ENCODE measurements at places on chromosomes 5 and 9. TPM values are rescaled to one million over a fixed set of nuclear protein-coding genes. Genes with fewer than 3 reads are reported as not detected.

IRX2 gene
- polyA plus RNA-seq, result not detected

EIF4E1B gene
- not detected for polyA plus RNA-seq

NSMF gene
- polyA plus RNA-seq, result 13.5 TPM

HSPB3 gene
- polyA plus RNA-seq, result not detected

FBXW2 gene
- 16.7 TPM for polyA plus RNA-seq

EPB41L4A gene
- polyA plus RNA-seq, result 3.7 TPM

CENPK gene
- polyA plus RNA-seq, result 1.1 TPM

PCDHB4 gene
- polyA plus RNA-seq, result 0.17 TPM

SLC6A3 gene
- polyA plus RNA-seq, result not detected

DENND1A gene
- polyA plus RNA-seq, result 10.1 TPM

NUTM2F gene
- polyA plus RNA-seq, result not detected

DNA sequence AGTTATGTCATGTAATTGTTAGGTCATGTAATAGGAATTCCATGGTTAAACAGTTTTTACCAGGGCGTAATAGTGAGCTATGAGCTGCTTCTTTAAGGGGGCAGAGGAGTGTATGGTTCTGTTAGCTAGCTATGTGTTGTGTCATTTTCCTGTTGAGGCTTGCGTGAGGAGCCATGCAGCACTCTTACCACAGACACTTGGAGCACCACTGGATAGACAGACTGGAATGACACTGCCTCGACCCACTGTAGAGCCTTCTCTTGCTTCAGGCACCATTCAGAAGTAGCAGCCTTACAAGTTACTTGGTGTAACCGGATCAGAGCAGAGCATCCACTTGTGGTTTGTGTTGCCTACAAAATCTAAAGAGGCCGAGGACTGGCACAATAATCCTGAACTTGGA, 28.3 kb upstream of the STOM start:
- no peak for DNase-seq

DNA sequence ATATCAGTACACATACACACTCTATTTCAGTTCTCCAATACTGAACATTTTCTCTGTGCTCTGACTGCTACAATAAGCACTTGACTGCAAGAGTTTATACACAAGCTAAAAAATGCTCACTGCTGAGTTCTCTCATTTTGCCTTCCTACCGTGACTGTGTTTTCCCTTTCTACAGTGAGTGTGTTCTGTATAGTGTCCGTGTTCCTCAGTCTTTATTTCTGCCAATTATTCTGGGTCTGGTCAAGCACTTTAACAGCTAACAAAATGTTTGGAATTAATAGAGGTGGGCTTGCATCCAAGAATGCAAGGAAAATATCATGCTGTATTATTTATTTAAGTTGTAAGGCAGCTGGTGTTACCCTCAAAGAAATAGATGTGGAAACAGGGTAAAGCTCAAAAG, 217.0 kb upstream of the NREP start:
- DNase-seq, result no peak

- no peak for DNase-seq
These were observed 75.7 kb upstream of the SNX2 start for GRCh38 chr5:122699201-122699600.

GRCh38 chr9:136565086-136565714, 19.4 kb upstream of the NOTCH1 start:
- no peak for DNase-seq

DNA sequence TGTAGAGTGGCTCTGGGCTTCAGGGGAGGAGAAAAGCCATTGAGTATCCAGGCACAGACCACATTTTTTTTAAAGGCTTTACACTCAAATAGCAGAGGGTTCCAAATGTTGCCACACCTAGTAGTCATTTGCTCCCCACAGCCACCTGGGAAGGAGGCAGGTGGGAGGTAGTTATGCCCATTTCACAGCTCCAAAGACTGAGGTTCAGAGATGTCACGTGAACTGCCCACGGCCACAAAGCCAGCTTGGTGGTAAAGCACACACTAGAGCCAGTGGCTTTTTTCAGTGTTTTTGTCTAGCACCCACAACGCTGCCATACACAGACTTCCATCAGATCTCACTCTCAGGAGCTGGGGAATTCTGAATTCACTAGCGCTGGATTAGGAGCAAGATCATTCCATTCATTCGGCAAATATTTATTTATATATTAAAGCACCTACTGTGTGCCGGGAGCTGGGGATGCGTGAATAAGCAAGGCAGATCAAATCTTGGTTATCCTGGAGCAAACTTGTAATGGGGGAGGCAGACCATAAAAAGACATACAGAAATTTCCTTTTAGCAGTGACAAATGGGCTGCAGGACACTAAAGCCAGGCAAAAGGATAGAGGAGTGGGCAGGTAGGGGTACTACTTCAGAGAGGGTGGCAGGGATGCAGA, 7.4 kb downstream of the WHRN start:
- no peak for DNase-seq

- DNase-seq, result no peak
These were observed 671 bp downstream of the RGS14 start for GRCh38 chr5:177358370-177358819.

DNA sequence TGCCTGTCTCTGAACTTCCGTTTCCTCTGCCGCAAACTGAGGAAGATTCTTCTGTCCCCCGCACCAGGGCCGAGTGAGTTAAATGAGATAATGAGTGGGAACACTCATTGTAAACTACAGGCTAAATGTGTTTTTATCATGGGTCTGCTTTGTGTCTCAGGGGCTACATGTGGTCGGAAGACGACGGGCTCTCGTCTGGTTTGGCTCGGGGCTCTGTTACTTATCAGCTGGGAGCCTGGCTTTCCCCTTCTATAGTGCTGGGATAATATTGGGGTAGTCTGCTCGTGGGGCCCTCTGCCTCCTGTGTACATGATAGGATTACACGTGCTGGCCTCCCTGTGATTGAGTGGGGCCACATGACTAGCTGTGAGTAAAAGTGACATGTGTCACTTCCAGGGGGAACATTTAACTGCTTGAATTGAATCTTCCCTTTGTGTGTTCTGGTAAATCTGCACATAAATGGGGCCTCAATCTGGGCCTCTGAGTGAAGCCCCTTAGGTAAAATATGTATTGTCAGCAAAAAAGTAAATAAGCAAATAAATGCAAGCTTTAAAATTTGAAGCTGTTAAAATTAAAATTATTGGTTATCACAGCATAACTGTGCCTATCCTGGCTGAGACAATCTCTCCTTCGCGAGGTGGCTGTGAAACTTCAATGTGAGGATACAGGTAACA, 86.9 kb upstream of the SH3PXD2B start:
- no peak for DNase-seq

DNA sequence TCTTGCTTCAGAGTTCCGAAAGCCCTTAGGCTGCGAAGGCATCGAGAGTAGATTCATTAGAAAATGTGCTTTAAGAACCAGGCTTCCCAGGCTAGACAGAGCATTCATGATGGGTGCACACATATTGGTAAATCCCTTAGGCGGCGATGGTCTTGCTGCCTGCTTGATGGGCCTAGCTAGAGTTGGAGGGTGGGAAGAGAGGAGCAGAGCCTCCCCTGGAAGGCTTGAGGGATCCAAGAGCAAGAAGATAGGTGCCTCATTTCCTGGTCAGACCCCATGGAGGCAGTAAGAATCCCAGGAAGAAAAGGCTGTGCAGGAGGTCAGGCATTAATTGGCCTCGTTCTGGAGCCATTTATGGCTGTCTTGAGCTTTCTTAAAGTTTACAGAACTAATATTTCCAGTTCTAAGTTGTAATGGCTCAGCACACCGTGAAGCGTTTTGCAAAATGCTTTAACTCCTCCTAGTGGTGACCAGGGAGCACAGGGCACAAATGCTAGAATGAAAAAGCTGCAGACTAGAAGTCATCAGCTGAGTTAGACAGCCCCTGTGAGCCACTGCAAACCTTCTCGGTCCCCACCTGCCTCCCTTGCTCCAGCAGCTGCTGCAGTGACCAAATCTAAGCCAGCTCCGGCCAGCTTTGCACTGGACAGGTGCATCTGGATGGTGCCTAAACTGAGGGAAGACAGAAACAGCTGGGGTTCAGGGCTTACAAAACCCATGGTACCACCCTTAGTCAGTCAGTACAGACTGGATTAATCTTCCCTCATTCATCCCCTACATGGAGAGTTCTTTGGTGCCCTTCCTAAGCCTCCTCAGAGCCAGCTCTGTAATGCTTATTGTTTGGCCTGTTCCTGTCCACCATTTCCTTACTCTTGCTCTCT, 14.7 kb downstream of the SLC45A2 start:
- DNase-seq, result no peak

DNA sequence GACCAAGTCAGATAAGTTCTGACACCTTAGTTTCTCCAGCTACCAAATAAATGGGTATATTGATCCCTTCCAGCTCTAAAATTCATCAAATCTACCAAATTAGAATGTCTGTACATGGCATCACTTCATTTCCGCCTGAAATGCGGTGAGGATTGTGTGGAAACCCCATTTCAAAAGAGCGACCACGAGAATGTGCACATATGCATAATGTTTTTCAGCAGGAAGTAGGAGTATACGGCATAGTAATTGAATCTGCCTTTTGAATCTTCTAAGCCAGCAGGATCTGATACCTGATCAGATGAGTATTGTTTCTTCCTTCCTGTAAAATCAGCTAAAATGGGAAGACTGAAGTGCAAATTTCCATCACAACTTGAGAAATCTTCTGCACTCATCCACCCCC, 418.6 kb downstream of the TMEM38B start:
- DNase-seq, result no peak

- no peak for DNase-seq
These were observed 377.2 kb upstream of the KLF4 start for GRCh38 chr9:107866711-107867311.

- DNase-seq, result no peak
These were observed 963 bp upstream of the HTR1A start for GRCh38 chr5:63963080-63963735.

- no peak for DNase-seq
These were observed 144.7 kb downstream of the KDM4C start for GRCh38 chr9:6902423-6902822.

DNA sequence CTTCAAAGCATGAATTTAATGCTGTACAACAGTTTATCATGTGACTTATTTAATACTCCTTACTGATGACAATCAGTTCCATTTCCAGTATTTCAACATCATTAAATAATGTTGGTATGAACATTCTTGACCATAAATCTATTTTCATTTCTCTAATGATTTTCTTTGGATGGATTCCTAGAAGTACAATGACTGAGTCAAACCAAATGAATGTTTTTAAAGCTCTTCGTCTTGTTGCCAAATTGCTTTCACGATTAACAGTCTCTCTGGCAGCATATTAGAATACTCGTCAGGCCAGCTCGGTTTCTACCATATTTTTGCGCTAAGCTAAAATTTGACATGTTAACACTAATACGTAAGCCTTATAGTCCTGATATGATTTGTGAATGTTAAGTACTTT, 197.0 kb downstream of the TRPM3 start:
- no peak for DNase-seq

DNA sequence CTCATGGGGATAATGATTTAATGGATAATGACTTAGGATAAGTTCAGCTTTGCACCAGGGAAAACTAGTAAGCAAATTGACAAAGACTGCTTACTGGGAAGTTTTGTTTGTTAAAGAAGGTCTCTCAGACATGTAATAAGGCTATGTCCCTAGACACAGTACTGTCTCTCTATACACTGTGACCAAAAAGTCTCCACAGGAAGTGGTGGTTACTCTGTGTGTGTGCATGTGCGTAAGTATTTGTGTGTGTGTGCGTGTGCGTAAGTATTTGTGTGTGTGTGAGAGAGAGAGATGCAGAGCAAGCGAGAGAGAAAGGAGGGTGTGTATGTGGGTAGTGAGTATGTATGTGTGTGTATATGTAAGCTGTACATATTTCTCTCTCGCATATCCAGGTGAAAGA, 229.6 kb downstream of the GLIS3 start:
- no peak for DNase-seq

GRCh38 chr5:38783011-38783561, 62.7 kb upstream of the OSMR start:
- no peak for DNase-seq

DNA sequence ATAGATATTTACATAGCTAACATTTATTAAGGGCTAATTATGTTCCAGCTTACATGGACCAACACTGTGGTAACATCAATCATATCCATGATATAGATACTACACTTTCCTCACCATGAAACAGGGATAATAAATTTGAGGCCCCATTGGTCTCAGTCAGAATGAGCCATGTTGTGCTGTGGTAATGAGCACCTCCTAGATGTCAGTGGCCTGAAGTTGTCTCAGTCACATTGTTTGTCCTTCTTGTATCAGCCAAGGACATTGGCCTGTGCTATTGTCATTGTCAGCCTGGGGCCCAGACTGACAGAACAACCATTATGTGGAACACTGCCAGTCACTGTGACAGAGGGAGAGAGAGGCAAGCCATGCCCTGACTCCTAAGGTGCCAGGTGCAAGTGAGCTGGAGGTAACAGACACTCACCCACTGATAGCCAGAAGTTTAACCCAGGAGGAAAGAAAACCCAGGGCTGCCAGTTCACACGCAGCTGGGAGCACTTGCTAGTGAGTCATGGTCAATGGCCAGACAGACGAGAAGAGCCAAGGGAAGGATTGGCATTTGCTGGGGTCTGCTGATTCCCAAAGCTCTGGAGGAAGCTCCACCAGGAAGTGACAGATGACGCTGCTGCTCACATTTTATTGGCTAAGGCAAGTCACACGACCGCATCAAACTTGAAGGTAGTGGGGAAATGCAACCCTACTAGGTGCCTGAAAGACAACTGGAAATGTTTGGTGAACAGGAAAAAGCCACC, 224.2 kb downstream of the MELK start:
- no peak for DNase-seq

DNA sequence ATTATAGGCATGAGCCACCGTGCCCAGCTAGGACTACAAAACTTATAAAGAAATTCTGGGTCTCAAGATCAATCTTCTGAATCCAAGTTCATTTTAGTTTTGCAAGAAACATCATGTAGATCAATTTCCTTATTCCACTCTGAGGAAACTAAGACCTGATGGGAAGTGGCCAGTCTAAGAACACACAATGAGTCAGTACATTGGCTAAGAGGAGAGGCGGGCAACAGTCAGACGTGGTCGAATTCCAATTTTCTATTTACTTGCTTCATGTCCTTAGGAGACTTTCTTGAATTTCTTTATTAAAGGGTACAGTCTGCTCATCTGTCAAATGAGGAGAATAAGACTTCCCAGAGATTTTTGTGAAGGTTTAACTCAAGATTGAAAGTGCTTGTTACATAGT, 432.1 kb upstream of the BRINP1 start:
- DNase-seq, result no peak

GRCh38 chr9:108002371-108002956, 512.9 kb upstream of the KLF4 start:
- DNase-seq, result no peak

- DNase-seq, result peak; percentile 56
These were observed 132.6 kb downstream of the MRPL36 start for GRCh38 chr5:1666812-1667588.

DNA sequence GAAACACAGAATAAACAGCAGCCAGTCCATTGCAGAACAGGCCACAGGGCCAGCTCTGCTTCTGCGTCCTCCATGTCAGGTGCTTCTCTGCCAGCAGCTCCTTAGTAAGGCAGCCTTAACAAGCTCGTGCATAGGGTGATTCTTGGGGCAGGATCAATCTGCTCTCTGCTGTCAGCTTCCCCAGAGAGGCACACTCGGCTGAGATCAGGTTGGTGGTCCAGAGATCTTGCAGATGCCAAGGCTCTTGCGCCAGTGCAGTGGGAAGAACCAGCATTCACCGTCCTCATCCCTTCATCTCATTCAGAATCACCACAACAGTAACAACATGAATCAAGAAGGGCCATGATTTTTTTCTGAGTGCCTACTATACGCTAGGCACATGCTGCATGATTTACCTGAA, 49.0 kb upstream of the ALDH1B1 start:
- DNase-seq, result no peak

- DNase-seq, result no peak
These were observed 396.4 kb downstream of the TMEM232 start for GRCh38 chr5:110329955-110330525.

GRCh38 chr5:149246906-149247305, 24.8 kb upstream of the AFAP1L1 start:
- DNase-seq, result no peak

Measured in liver (tissue), 10 donors.